ENCODE measurements at places on chromosomes 16 and 17.

DNA sequence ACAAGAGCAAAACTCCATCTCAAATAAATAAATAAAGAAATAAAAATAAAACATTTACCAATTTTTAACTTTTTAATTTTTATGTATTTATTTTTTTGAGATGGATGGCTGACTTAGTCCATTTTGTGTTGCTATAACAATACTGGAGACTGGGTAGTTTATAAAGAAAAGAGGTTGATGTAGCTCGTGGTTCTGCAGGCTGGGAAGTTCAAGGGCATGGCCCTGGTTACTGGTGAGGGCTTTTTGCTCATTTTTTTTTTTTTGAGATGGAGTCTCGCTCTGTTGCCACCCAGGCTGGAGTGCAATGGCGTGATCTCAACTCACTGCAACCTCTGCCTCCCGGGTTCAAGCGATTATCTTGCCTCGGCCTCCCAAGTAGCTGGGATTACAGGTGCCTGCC is 14.2 kb upstream of the FOXK2 start:
- no peak for DNase-seq

DNA sequence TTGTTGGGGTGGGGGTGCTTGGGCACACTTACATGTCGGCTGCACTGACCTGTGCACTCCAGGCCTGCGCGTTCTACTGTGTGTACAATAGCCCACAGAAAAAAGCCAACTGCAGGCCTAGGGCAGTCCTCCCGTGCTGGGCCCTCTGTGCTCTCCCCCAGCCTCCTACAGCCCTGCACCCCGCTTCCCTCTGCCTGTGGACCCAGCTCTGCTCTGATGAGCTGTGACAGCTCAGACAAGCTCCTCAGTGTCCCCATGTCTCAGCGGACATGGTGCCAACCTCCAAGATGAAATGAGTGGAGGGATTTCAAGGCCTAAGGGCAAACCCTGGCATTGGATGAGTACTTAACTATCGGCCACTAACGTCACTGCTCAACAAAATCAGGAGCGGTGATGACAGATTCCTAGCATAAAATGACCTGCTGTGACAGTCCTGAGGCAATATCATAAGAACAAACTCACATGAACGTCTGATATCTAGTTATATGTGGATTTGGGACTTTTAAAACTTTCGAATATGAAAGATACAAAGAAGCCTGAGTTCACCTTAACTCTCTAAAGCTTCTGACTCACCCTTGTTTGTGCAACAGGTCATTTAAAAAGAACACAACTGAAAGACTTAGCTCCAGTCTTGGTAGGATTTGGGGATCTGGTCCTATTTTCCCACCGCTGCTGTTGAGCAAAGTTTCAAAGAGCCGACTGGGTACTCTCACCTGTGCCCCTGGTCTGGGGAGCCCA is 34.7 kb downstream of the CCDC57 start:
- DNase-seq: no peak

GRCh38 chr16:81716478-81717225 is 62.4 kb upstream of the PLCG2 start:
- no peak for DNase-seq

GRCh38 chr16:53529513-53529912 is 26.5 kb upstream of the AKTIP start:
- DNase-seq: no peak

DNA sequence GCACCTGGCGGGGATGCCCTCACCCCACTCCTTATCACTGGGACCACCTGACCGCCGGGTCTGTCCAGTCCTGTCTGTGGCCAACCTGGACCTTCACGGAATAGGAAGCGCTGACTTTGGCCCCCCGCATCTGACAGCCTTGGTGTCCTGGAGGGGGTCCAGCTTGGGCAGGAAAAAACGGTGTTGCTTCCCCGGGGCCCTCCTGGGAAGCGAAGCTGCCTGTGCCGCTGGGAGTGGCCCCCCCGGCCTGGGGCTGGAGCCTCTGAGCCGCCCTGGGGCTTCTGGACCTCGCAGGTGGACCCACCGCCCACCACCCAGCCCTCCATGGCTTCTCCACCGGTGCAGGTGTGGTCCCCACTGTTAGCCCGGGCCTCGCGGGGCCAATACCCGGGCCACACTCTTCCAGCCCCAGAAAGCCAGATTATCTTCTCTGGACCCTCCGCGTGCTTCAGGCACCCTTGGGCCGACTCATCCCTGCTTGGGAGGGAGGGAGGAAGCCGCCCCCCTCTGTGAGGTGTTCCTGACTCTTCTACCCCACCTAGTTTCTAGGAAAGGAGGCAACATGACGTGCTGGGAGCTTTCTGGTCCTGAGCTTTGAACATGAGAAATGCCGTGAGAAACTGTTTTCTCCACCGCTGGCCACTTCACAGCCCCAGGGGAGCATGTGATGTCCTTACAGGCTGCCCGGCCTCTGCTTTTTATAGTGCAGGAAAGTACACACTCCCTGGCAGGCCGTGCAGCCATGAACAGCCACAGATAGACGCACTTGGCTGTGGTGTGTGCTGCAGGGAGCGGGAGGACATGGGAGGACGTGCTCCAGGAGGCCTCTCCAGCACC is 1.1 kb downstream of the C1QTNF1 start:
- DNase-seq: no peak

- no peak for DNase-seq
Measured at GRCh38 chr17:51128076-51128475, 7.4 kb upstream of the SPAG9 start.

GRCh38 chr16:82134846-82135245 is 35.2 kb downstream of the MPHOSPH6 start:
- DNase-seq: no peak

DNA sequence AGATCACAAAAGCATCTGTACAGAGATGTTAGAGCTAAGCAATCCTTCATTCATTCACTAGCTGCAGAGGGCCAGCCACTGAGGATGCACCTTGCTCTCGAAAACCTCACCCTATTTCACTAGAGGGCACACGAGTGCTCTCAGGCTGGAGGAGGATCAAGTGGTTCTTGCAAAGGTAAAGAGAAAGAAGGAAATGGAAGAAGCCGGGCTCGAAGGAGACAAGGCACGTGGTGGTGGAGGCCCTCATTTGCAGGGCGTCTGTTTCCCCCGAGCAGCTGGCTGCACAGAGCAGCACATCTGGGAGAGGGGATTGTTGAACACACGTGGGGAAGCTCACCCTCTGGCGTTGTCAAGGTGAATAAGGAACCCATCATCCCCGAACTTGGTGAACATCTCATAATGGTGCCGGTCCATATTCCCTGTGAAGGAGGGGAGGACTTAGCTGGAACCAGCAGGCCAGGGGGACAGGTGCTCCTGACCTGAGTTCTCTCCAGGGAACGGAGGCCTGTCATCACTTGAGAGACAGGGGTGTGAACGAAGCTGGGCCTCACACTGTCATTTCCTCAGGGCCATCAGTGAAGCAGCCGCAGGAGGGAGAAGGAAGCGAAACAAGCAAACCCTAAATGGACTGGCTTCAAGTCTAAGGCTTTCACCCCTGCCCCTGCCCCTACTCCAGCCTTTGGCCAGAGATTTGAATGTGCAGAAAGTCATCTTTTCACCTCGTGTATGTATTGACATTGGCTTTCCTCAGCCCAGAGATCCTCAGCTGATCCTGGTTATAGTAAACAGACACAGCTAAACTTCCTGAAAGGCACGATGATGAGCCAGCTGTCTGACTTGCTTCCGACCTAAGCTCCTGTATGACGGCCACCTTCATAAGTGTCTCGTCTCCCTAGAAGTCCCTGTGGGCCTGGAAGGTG is 27.6 kb downstream of the PRKAR1A start:
- DNase-seq: no peak

- no peak for DNase-seq
Measured at GRCh38 chr17:50763716-50764475, 3.4 kb downstream of the ANKRD40CL start.

GRCh38 chr17:52824542-52824941 is 666.0 kb upstream of the CA10 start:
- no peak for DNase-seq

- no peak for DNase-seq
Measured at GRCh38 chr17:80294210-80294609, 33.6 kb downstream of the RNF213 start.

GRCh38 chr16:56688762-56689161 is 6.5 kb downstream of the MT1X start:
- no peak for DNase-seq

GRCh38 chr16:72025404-72026114 is 17.0 kb downstream of the DHODH start:
- DNase-seq: no peak

GRCh38 chr17:78993241-78993956 is 13.7 kb upstream of the LGALS3BP start:
- no peak for DNase-seq

- peak; percentile 68 for DNase-seq
Measured at GRCh38 chr17:2192367-2193057, 111.1 kb downstream of the SMG6 start.

DNA sequence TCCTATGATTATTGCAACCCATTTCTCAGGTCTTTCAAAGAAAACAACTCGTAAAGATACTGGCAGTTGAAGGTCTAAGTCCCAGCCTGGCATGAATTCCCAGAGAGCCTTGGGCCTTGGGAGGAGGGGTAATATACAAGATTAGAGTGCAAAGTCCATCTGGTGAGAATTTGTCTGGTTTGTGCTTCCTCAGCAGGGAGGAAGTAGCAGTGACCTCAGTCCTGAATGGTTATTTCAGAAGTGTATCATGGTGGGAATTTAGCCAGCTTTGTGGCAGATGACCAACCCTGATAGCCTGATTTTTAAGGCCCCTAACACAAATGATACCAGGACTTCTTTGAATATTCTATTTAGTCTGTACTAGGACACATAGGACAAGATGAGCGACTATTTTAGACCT is 151.2 kb upstream of the TBX2 start:
- DNase-seq: no peak

- DNase-seq: no peak
Measured at GRCh38 chr17:51692917-51693316, 432.6 kb downstream of the UTP18 start.

DNA sequence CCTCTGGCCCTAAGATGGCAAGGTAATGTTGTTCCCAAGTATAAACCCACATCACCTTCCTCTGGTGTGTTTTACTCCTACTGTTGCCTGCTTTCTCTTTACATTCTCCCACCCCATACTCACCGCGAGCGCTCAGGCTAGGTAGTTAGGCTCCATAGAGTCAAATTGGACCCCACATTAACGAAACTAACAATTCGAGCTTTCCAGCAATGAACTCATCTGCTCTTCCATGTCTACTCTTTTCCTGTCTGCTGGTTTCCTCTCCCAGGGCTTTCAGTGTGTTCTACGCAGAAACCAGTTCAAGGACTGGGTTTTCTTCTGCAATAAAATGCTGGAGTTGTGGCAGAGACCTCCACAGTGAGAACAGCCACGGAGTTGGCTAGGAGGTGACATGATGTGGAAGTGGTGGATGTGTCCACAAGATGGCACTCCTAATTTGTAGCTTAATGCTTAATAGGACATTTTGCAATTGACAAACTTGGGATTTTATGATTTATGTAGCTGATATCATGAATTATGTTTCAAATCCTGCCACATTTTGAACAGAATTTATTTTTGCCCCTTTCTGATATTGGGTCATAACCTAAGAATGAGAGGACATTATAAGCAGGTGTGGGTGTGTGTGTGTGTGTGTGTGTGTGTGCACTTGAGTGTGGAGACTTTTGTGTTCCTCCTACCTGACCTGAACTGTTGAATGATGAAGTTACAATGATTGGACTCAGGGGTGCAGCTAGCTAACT is 2.2 kb upstream of the UQCRC2 start:
- peak; percentile 26 for DNase-seq

- no peak for DNase-seq
Measured at GRCh38 chr17:12242345-12242954, 221.8 kb downstream of the MAP2K4 start.

DNA sequence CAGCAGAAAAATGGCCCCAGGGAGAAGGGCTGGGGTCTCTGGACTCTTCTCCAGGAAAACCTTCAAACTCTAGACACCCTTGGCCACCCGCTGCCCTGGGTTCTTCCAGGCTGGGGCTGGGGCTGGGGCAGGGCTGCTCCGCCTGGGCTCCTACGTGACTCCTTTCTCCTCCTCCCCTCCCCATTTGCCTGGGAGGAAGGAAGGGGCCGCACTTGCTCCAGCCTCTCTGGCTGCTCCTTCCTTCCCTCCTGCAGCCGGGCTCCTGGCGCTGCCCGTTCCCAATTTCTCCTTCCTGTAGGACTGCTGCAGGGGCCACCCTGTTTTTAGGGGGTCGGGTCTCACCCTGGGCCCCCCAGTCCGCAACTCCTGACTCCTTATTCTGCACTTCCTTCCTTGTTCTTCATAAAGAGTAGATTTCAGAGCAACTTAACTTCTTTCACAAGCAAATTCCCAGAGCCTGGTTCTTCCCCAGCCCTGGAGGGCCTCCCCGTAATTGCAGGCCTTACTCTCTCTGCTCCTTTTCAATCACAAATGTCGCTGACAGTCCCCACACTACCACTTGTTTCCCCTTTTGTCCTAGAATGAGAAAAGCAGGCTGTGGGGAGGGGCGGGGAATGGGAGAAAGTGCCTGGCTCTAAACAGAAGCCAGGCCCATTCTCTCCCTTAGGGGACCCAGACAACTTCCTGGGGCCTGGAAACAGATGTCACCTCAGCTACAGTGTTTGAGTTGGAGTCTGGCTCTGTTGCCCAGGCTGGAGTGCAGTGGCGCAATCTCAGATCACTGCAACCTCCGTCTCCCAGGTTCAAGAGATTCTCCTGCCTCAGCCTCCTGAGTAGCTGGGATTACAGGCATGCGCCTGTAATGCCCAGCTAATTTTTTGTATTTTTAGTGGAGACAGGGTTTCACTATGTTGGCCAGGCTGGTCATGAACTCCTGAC is 137.8 kb downstream of the ENGASE start:
- no peak for DNase-seq

- DNase-seq: no peak
Measured at GRCh38 chr16:22971346-22971924, 157.5 kb downstream of the HS3ST2 start.

DNA sequence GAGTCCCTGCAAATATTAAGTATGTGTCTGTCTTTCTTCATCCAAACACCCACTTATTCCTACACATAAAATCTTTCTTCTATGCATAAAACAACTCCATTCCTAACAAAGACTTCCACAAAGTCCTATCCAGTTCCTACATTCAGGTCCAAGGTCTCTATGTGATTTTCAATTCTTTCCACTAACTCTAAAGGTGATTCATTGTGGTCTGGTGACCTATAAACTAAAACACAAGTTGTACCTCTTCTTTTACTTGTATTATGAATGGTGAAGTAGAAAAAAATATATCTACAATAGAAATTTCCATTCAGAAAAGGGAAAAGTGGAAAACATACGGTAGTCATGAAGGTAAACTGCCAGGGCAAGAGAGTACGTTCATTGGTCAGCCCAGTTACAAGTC is 56.6 kb downstream of the USP32 start:
- DNase-seq: no peak
